ENCODE measurements at places on chromosomes 4 and X. TPM values are rescaled to one million over a fixed set of nuclear protein-coding genes. Genes with fewer than 3 reads are reported as not detected.
A peak's percentile ranks its signal among the peaks of the same experiment; 100 is the strongest.

Gene BMPR1B
- 13.9 TPM for total RNA-seq

- H3K27ac ChIP-seq = no peak overlapping the region
- no peaks in the 10 kb centered on the region for H3K27me3 ChIP-seq
- no peaks in the 10 kb centered on the region for H3K36me3 ChIP-seq
- H3K4me1 ChIP-seq = no peaks in the 10 kb centered on the region
- peak; percentile 62 for DNase-seq
Measured at GRCh38 chr4:7198440-7199128, 6.2 kb downstream of the SORCS2 start.

GRCh38 chrX:133677123-133678063 lies 262.1 kb upstream of the GPC4 start:
- H3K27ac ChIP-seq = no peak overlapping the region
- H3K36me3 ChIP-seq = no peaks in the 10 kb centered on the region
- no peaks in the 10 kb centered on the region for H3K4me1 ChIP-seq
- no peaks in the 10 kb centered on the region for H3K27me3 ChIP-seq
- H3K4me3 ChIP-seq = no peak overlapping the region

DNA sequence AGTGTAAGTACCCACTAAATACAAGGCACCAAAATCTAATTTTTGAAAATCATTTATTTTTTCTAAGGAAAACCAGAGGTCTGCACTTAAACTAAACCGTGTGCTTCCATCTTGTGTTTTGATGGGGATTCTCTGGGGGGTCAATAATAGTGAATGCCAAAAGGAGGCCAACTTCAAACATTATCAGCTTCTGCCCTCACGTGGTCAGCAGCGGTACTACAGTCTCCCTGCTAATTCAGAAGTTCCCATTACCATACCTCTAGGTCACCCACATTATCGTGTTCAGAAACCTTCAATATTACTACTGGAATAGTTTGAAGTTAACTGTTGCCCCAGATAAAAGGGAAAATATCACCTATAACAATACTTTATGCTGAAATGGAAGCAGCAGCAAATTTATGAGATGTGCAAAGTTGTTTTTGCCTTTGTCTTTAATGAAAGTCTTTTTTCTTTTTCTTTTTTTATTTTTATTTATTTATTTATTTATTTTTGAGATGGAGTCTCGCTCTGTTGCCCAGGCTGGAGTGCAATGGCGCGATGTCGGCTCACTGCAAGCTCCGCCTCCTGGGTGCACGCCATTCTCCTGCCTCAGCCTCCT lies 17.3 kb downstream of the CTPS2 start:
- peaks cover 3% of the 10 kb centered on the region for H3K36me3 ChIP-seq
- H3K4me1 ChIP-seq = no peaks in the 10 kb centered on the region
- no peak overlapping the region for H3K27ac ChIP-seq
- H3K4me3 ChIP-seq = no peak overlapping the region

GRCh38 chr4:47786958-47787370 lies 50.9 kb downstream of the CORIN start:
- no peak for DNase-seq
- no peaks in the 10 kb centered on the region for H3K27me3 ChIP-seq
- H3K36me3 ChIP-seq = no peaks in the 10 kb centered on the region
- no peaks in the 10 kb centered on the region for H3K4me1 ChIP-seq
- no peak overlapping the region for H3K27ac ChIP-seq
- no peak overlapping the region for H3K4me3 ChIP-seq

DNA sequence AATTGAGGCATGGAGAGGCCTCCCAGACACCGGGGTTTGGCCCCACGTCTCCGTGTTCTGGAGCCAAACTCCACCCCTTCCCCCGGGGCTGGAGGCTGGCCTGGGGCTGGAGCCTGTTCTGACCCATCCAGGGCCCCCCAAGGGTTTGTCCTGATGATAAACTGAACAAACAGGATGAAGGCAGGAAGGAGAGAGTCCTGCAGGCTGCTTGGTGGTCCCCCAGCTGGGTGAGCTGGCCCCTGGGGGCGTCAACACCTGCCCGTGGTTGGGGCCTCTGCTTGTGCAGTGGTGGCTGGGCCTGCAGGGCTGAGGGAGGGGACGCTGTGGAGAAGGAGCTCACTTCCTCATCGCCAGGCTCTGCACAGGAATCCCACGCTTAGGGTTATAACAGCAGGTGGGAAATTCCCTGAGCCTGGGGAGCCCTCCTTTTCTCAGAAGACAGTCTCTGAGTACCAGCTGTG lies 2.3 kb downstream of the SH3TC1 start:
- no peak overlapping the region for H3K27ac ChIP-seq
- no peaks in the 10 kb centered on the region for H3K4me1 ChIP-seq
- no peak overlapping the region for H3K4me3 ChIP-seq

DNA sequence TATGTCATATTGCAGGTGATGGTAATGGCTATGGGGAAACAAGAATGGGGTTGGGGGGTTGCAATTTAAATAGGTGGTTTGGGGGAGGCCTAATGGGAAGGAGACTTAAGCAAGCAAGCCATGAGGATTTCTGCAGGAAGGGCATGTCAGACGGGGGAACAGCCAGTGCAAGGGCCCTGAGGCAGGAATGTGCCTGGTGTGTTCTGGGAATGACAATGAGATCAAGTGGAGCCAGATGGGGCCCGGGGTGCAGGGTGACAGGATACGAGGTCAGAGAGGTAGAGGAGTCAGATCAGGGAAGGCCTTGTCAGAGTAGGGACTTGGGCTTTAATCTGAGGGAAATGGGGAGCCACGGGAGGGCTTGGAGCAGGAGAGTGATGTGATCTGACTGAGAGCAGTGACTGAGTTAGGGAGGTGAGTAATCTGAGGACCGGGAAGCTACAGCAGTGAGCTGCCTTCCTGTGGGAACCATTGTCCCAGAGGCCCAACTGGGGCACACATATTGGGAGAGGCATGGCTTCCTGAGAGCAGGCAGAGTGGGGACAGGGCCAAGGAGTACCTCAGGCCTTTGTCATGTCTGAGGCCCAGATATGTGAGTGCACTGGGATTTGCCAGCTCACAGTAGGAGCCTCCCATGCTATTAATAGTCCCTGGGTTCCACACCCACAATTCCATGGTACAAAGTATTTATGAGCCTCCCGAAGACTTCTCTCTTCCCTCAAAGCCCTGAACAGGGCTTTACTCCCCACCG lies 139.8 kb downstream of the BCOR start:
- H3K4me3 ChIP-seq = no peak overlapping the region
- no peaks in the 10 kb centered on the region for H3K36me3 ChIP-seq
- no peaks in the 10 kb centered on the region for H3K27me3 ChIP-seq
- no peak for DNase-seq
- H3K27ac ChIP-seq = no peak overlapping the region

DNA sequence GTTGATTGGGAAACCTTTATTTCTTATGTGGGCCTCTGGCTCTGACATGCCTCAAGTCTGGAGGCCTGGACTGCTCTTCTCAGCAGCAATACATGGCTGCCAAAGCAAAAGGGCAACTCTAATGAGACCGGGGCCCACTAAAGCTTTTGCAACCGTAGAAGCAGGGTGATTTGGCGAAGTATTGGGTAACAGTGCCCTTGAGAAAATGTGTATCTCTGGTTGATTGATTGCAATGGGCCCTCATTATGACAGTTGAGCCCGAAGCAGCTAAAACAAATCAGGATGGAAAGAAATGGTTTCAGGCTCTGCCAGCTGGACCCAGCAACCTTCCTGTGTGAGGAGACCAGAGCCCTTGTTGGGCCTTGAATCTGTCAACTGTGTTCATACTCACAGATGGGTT lies 73.4 kb downstream of the CLCN4 start:
- no peaks in the 10 kb centered on the region for H3K27me3 ChIP-seq
- H3K4me1 ChIP-seq = no peaks in the 10 kb centered on the region
- H3K27ac ChIP-seq = no peak overlapping the region

- peak; percentile 79 for DNase-seq
- no peaks in the 10 kb centered on the region for H3K4me1 ChIP-seq
- peak within 1 kb of the TSS; percentile 64 for H3K4me3 ChIP-seq
- no peaks in the 10 kb centered on the region for H3K27me3 ChIP-seq
- no peak within 1 kb of the TSS for H3K27ac ChIP-seq
- no peaks in the 10 kb centered on the region for H3K36me3 ChIP-seq
Measured at GRCh38 chrX:103376118-103376978, at the start of gene BEX3. Gene BEX3 (plus strand): TSS chrX:103376538. CDS start chrX:103377522, 984 bp downstream.

GRCh38 chr4:186606591-186606992 lies 51.2 kb upstream of the MTNR1A start:
- DNase-seq = no peak
- no peaks in the 10 kb centered on the region for H3K4me1 ChIP-seq
- no peak overlapping the region for H3K27ac ChIP-seq
- peaks cover 19% of the 10 kb centered on the region for H3K36me3 ChIP-seq
- no peak overlapping the region for H3K4me3 ChIP-seq

- DNase-seq = no peak
- H3K36me3 ChIP-seq = no peaks in the 10 kb centered on the region
- no peak overlapping the region for H3K27ac ChIP-seq
- H3K4me3 ChIP-seq = no peak overlapping the region
- H3K27me3 ChIP-seq = no peaks in the 10 kb centered on the region
Measured at GRCh38 chrX:78131117-78131516, 8.3 kb downstream of the TAF9B start.

- H3K4me1 ChIP-seq = no peaks in the 10 kb centered on the region
- no peaks in the 10 kb centered on the region for H3K36me3 ChIP-seq
- H3K4me3 ChIP-seq = no peak overlapping the region
- no peak overlapping the region for H3K27ac ChIP-seq
- peak; percentile 24 for DNase-seq
- no peaks in the 10 kb centered on the region for H3K27me3 ChIP-seq
Measured at GRCh38 chrX:1443496-1444075, 9.1 kb downstream of the ASMTL start.

DNA sequence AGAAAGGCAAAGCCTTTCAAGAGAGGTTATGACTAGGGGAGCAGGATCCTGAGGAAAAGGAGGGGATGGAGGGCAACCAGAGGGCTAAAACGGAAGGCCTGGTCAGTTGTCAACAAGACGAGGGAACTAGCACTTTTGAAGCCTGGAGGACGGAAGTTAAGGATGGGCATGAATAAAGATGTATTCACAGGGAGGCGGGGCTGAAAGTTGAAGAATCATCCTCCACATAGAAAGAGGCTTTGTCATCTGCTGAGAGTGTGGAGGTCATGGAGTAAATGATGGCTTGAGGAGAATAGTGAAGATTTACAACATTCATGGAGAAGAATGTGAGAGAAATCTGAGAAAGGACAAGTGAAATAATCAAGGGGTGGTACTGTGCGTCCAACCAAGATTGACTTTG lies 137.5 kb downstream of the MAGEB17 start:
- DNase-seq = no peak
- H3K36me3 ChIP-seq = no peaks in the 10 kb centered on the region
- no peak overlapping the region for H3K4me3 ChIP-seq
- H3K4me1 ChIP-seq = no peaks in the 10 kb centered on the region
- H3K27ac ChIP-seq = no peak overlapping the region

- H3K27ac ChIP-seq = no peak overlapping the region
- H3K36me3 ChIP-seq = no peaks in the 10 kb centered on the region
- H3K27me3 ChIP-seq = no peaks in the 10 kb centered on the region
- no peaks in the 10 kb centered on the region for H3K4me1 ChIP-seq
- no peak overlapping the region for H3K4me3 ChIP-seq
Measured at GRCh38 chr4:163810755-163811154, 316.3 kb downstream of the TMA16 start.

- no peaks in the 10 kb centered on the region for H3K36me3 ChIP-seq
- H3K4me1 ChIP-seq = no peaks in the 10 kb centered on the region
- H3K27ac ChIP-seq = no peak overlapping the region
- no peak overlapping the region for H3K4me3 ChIP-seq
- no peaks in the 10 kb centered on the region for H3K27me3 ChIP-seq
- DNase-seq = no peak
Measured at GRCh38 chr4:104064646-104065577, 345.1 kb upstream of the TACR3 start.

GRCh38 chrX:153225438-153226098 lies 46.5 kb downstream of the MAGEA1 start:
- no peak overlapping the region for H3K4me3 ChIP-seq
- peak; percentile 62 for DNase-seq
- H3K4me1 ChIP-seq = no peaks in the 10 kb centered on the region

- no peak for DNase-seq
- no peaks in the 10 kb centered on the region for H3K27me3 ChIP-seq
- no peak overlapping the region for H3K4me3 ChIP-seq
- H3K4me1 ChIP-seq = no peaks in the 10 kb centered on the region
Measured at GRCh38 chr4:65083076-65083475, 587.2 kb downstream of the EPHA5 start.

- no peaks in the 10 kb centered on the region for H3K27me3 ChIP-seq
- H3K27ac ChIP-seq = no peak overlapping the region
- DNase-seq = peak; percentile 49
- H3K4me1 ChIP-seq = peaks cover 2% of the 10 kb centered on the region
- no peaks in the 10 kb centered on the region for H3K36me3 ChIP-seq
- no peak overlapping the region for H3K4me3 ChIP-seq
Measured at GRCh38 chrX:109843963-109844751, 111.1 kb upstream of the ACSL4 start.

DNA sequence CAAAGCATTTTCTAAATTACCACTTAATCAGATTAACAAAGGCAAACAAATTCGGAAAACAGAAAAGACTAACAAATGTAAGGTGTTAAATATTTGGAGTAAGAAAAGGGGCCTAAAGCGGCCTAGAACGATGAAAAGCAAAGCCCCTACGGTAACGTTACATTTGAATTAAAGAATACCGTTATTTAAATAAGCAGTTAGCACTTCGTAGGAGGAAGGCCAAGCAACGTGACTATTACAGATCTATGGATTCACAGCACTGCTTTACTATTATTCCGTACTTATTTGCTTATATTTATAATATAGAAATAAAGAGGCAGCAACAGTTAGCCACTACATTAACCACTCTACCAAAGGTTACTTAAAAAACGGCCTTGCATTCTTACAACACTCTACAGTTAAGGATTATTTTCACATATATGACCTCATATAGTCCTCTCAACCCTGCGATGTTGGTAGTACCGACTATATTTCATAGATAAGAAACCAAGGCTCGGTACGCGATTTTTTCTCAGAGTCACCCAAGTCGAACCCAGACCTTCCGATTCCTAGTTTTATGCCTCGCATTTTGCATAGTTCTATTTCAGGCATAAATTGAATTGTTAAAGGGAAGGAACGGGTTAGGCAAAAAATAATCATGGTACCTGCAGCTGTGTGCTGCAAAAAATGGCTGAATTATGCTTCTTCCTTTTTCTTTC lies 2.9 kb downstream of the KLHL15 start:
- H3K36me3 ChIP-seq = no peaks in the 10 kb centered on the region
- peak overlapping the region; percentile 35 for H3K4me3 ChIP-seq
- no peak for DNase-seq
- no peak overlapping the region for H3K27ac ChIP-seq
- no peaks in the 10 kb centered on the region for H3K4me1 ChIP-seq

Data from aorta (tissue), 5 donors.